ENCODE measurements at places on chromosomes 1 and 21.

DNA sequence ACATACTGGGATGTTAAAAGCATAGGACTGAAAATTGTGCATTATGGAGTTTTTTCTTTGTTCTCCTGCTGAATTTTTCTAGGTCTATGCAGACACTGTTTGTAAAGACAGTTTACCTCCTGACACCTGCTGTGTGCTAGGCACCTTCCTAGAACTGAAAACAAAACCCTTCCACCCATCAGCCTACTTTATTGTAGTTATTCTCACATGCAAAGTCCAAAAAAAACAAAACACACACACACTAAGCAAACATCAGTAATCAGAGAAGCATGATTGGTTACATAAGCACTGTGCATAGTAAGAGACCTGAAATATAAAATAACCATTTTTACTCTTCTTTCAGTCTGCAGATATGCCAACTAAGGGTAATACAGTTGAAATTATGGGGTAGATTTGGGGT lies 195.1 kb downstream of the CRB1 start:
- DNase-seq: no peak

GRCh38 chr1:245788269-245788668 lies 633.5 kb downstream of the KIF26B start:
- DNase-seq: no peak

GRCh38 chr21:32298658-32299081 lies at the start of gene MRAP:
Gene MRAP (plus strand): TSS chr21:32298855. CDS start chr21:32298972, 117 bp downstream.
- no peak for DNase-seq

DNA sequence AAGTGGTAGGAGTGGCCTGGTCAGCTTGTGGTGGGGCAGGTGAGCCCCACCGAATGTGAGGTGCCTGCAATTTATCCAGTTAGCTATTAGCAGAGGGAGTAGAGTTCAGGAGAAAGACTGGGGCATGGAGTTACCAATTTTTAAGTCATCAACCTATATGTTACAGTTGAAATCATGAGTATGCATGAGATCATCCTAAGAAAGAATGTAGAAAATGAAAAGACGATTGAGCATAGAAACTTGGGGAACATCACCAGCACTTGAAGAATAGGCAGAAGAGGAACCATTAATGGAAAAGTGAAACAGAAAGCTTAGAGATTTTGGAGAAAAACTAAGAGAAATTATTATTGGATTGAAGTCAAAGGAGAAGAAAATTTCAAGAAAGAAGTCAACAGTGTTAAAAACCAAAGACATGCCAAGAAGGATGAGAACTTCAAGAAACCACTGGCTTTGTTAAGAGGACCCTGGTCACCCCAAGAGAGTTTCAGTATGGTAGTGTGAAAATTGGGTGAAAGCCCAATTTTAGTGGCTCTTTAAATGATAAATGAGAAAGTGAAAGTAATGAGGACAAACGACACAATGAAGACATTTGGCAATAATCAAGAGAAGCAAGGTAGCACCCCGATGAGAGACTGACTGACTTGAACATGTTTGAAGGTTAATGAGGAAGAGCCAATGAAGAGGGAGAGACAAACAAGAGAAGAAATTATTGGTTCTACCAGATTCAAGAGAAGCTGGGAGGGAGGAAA lies 36.7 kb downstream of the DNASE2B start:
- no peak for DNase-seq

DNA sequence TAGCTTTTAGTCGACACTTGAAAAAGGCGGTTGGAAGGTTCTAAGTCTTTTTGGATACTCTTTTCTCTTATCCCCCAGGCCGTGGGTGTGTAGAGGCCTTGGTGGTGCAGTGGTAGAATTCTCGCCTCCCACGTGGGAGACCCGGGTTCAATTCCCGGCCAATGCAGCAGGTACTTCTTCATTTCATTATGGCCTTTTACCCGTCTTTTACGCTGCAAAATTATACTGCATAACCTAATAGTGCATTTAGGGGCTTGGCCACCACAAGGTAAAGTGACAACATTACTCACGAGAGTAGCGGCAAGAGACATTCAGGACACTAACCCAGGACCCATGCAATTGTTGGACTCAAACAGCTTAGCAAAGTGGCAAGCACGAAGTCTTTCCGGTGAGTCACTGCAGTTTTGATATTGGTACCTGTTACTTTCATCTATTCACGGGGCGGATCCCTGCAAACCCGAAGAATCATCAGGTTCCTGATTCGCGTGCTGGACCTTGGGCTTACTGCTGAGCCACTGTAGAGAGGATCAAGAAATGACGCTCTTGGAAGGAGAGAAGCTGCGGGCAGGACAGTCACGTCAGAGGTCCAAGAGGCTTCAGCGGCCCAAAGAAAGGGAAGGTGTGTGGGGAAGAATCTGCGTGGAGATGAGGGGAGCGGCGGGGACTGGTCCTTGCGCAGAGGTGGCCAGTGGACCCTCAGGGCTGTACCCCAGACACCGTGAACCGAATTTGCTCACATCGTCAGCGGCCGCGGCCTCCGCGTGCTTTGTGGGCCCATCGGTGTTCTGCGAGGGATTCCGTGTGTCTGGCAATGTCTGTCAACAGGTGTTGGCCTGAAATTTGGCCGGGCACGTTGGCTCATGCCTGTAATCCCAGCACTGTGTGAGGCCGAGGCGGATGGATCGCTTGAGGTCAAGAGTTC lies 12.9 kb upstream of the RNU1-4 start:
- DNase-seq: peak; percentile 29

Data from SK-N-SH (cell line).